ENCODE measurements at places on chromosomes 2 and 18.

DNA sequence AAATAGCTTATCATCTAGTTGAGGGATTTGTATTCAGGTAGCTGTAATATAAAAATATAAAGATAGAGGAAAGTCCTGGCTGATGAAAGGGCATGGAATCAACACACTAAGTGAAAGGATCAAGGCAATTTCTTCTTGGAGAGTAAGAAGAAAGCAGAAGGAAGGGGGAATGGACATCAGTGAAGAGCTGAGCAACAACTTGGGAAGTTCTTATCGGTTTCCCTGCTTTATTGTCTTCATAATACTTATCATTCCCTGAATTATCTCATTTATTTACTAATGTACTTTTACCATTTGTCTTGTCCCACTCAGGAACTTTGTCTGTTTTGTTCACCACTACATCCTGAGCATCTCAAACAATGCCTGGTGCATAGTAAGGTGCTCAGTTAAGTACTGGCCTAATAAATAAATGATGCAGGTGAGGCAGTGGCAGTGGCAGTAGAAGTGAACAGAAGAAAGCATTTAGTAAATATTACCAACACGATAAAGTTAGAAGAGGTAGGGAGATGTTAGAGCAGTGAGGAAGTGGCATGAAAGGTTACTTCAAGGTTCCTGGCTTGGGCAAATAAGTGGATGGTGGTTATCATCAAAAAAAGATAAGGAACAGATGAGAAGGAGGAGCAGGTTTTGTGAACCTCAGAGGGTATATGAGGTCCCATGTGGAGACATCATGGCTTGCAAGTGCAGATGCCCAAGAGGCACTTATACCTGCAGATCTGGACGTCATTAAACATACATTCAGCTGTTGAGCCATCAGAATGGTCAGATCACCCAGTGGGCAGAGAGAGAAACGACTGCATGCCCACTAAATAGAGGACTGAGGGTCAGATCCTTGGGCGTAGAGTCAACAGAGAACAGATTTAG lies 217.8 kb downstream of the TMEM247 start:
- H3K36me3 ChIP-seq: no peaks in the 10 kb centered on the region
- H3K27me3 ChIP-seq: no peaks in the 10 kb centered on the region
- H3K27ac ChIP-seq: peak overlapping the region; percentile 4
- peaks cover 36% of the 10 kb centered on the region for H3K4me1 ChIP-seq
- DNase-seq: no peak

DNA sequence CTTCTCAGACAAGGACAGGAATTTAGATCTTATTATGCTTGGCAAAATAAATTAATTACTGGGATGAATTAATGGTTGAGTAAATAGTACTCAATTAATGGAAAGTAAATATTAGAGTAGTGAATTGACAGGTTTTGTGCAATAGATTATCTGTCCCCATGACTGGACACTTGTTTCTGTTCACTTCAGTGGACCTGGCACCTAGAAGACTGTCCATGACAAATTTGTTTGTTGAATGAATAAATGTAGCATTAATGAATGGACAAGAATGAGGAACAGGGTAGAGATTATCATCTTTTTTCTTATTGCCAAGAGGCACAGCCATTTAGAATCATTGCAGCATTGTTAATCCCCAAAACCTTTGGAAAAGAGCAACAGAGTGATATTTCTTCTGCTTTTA lies 570.0 kb upstream of the CRIM1 start:
- no peaks in the 10 kb centered on the region for H3K36me3 ChIP-seq
- no peak for DNase-seq
- no peak overlapping the region for H3K4me3 ChIP-seq
- H3K27me3 ChIP-seq: peaks cover 2% of the 10 kb centered on the region
- H3K4me1 ChIP-seq: no peaks in the 10 kb centered on the region
- H3K27ac ChIP-seq: no peak overlapping the region

- no peak overlapping the region for H3K4me3 ChIP-seq
- no peaks in the 10 kb centered on the region for H3K36me3 ChIP-seq
- no peaks in the 10 kb centered on the region for H3K4me1 ChIP-seq
- H3K27me3 ChIP-seq: no peaks in the 10 kb centered on the region
- H3K27ac ChIP-seq: no peak overlapping the region
Observed at GRCh38 chr18:76538846-76539245, 43.8 kb upstream of the ZNF516 start.

DNA sequence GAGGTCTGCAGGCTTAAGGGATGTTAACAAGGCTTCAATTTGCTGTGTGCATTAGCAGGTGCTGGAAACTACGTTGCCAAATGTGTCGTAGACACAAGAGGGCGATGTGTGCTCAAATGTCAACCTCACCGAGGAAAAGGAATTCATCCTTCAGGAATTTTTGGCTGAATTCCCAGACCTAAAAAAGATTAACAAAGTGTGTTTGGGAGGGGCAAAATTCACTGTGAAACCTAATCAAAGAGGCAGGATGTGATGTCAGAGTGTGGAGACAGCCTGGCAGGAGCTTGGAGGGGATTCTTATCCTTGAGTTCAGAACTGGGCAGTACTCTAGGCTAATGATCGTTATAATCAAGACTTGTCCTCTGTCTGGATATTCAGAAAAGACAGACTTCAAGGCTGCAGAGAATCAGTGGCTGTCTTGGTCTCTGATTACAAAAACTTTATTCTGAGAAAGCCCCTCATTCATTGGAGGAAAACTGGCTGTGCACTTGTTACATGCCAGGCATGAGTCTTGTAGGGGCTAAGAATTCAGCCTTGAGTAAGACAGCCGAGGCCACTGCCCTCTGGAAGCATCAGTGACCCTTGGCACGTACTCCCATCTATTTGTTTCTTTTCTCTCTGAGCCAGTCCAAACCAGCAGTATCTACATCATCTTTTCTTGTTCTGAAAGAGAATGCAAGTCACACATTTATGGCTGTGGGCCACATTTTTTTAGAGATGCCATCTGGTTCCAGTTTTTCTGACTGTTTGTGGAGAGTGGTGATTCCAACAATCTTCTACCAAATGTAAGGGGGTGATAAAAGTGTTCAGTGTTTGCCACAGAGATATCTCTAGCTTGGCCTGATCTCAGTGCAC lies 18.7 kb upstream of the SCYGR1 start:
- H3K36me3 ChIP-seq: no peaks in the 10 kb centered on the region
- DNase-seq: peak; percentile 98
- peak overlapping the region; percentile 21 for H3K4me3 ChIP-seq

GRCh38 chr2:108823286-108823685 lies 36.7 kb downstream of the CCDC138 start:
- H3K36me3 ChIP-seq: peaks cover 24% of the 10 kb centered on the region
- no peak for DNase-seq
- H3K4me1 ChIP-seq: peaks cover 9% of the 10 kb centered on the region
- H3K27me3 ChIP-seq: no peaks in the 10 kb centered on the region
- no peak overlapping the region for H3K4me3 ChIP-seq
- H3K27ac ChIP-seq: no peak overlapping the region

DNA sequence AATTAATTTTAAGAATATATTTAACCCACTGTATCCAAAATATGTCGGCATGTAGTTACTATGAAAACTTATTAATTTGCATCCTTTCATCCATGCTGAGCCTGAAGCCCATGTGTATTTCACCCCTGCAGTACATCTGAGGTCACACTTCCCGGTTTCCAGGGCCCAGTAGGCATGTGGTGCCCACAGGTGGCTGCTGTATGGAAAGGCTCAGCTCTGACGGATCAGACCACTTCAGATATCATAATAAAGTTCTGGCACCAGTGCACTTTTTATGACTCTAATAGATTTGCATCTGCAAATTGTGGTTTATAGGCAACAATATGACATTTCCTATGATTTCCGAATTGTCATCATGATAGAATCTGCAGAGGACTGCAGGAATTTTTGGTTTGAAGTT lies 22.5 kb downstream of the SH3RF3 start:
- DNase-seq: no peak
- no peaks in the 10 kb centered on the region for H3K27me3 ChIP-seq
- no peak overlapping the region for H3K4me3 ChIP-seq

GRCh38 chr2:20504174-20504573 lies 57.3 kb downstream of the RHOB start:
- DNase-seq: no peak
- H3K27me3 ChIP-seq: no peaks in the 10 kb centered on the region
- H3K4me1 ChIP-seq: peaks cover 39% of the 10 kb centered on the region
- no peak overlapping the region for H3K4me3 ChIP-seq
- peaks cover 6% of the 10 kb centered on the region for H3K36me3 ChIP-seq

- no peaks in the 10 kb centered on the region for H3K27me3 ChIP-seq
- no peaks in the 10 kb centered on the region for H3K36me3 ChIP-seq
- peaks cover 28% of the 10 kb centered on the region for H3K4me1 ChIP-seq
Observed at GRCh38 chr18:58570360-58571064, 58.4 kb downstream of the ALPK2 start.

GRCh38 chr2:129893244-129893643 lies 86.2 kb upstream of the RAB6C start:
- peaks cover 21% of the 10 kb centered on the region for H3K27me3 ChIP-seq
- H3K4me3 ChIP-seq: no peak overlapping the region
- H3K27ac ChIP-seq: no peak overlapping the region
- no peak for DNase-seq
- H3K4me1 ChIP-seq: no peaks in the 10 kb centered on the region

DNA sequence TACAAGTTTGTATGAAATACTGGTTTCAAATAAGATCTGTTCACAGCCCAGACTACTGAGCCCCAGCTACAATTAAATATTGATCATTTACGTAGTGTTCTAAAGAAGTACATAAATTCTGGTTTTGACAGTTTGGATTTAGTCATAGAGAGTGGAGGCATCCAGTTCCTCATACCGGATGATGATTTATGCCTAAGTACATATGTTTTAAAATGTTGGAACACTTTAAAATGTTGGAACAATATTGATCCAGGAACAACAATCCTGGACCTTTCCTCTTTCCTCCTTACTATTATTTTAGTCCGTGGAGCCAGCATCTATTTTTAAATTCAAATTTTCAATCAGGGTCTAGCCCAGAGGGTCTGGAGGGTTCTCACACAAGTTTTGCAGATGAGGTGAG lies 22.8 kb upstream of the TTN start:
- no peaks in the 10 kb centered on the region for H3K27me3 ChIP-seq
- no peak overlapping the region for H3K4me3 ChIP-seq
- H3K27ac ChIP-seq: no peak overlapping the region
- no peaks in the 10 kb centered on the region for H3K4me1 ChIP-seq
- DNase-seq: no peak
- H3K36me3 ChIP-seq: no peaks in the 10 kb centered on the region

DNA sequence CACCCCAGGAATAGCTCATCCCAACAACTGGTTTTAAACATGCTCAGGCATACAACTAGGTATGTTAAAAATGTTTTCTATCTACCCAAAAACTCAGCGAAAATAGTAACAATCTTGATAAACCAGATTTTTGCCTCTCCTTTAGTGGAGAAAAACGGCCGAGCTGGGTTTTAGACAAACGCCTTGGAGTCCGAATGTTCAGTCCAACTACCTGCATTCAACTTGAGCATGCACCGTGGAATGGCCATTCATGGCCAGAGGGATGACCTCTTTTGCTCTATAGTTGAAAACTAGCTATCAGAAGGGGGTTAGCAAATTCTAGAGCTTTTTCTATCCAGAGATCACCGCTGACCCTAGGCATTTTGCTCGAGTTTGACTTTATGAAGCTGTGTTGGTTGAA lies 30.8 kb downstream of the PDIA6 start:
- peaks cover 69% of the 10 kb centered on the region for H3K36me3 ChIP-seq
- no peak overlapping the region for H3K27ac ChIP-seq
- H3K4me1 ChIP-seq: no peaks in the 10 kb centered on the region
- H3K4me3 ChIP-seq: no peak overlapping the region
- no peak for DNase-seq

DNA sequence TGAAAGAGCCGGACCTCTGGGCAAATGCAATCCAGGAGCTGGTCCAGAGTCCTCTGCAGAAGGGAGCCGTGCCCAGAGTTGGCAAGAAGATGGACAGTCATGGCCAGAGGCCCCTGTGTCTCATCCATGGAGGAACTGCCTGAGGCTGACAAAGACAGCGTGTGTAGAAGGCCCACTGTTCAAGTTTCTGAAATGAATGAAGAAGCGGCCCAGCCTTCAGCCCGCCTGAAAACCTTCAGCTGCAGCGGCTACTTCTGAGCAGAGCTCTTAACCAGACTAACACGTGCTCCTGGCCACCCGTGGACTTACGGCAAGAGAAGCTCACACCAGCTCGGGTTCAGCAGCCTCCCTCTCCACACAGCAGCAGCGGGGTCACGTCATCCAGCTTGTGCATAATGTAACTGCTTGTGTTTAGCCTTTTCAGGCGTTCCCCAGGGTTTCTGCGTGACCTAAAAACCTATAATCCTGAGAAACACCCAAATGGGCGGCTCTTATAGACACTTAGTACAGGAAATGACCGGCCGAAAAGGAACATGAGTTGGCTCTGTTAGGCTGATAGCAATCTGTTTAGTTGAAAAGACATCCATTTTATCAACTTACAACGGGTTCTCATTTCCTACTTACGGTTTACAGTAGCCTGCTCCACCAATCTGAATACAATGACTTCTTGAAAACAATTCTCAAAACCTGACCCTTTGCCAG lies at the start of gene FAM124B:
Gene FAM124B, minus strand, starts transcription at position 467 of the 702 bp plus-strand sequence. Its CDS starts 339 bp downstream, at position 128.
- DNase-seq: no peak
- H3K27ac ChIP-seq: no peak within 1 kb of the TSS
- no peaks in the 10 kb centered on the region for H3K27me3 ChIP-seq
- H3K4me1 ChIP-seq: no peaks in the 10 kb centered on the region

DNA sequence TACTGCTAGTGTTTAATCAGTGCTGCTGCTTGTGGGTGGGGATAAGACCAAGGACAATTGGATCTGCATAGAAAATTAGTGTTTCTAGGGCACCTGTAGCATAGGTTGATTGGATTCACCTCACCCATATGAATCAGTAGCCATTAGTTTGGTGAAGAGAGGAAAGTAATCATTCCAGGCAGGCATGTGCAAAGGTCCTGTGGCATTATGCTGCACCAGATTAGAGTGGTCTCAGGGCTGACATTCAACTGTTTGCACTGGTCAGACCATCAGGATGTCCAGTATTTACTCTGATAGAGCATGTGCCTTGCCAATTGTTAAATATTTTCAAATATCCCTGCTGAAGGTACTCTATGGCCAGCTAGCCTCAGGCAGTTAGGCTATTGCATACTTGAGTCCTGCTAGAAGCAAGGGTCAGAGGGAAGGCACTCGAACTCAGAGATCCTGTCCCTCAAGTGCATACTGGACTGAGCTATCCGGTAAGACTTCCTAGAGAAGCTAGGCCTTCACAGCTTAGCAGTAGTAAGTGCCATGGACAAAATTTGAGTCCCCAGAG lies 64.7 kb downstream of the SKA1 start:
- no peaks in the 10 kb centered on the region for H3K27me3 ChIP-seq
- no peaks in the 10 kb centered on the region for H3K36me3 ChIP-seq
- DNase-seq: no peak
- no peaks in the 10 kb centered on the region for H3K4me1 ChIP-seq
- no peak overlapping the region for H3K4me3 ChIP-seq

GRCh38 chr18:24195296-24196053 lies 56.6 kb downstream of the CABYR start:
- H3K4me3 ChIP-seq: no peak overlapping the region
- H3K27ac ChIP-seq: peak overlapping the region; percentile 35
- DNase-seq: no peak
- H3K27me3 ChIP-seq: no peaks in the 10 kb centered on the region

Data from MCF 10A (cell line).